A549 treated with RU486 at 1 μM for 4 hours (cell line): ENCODE measurements at places on chromosomes 6 and 20. TPM values are rescaled to one million over a fixed set of nuclear protein-coding genes. Genes with fewer than 3 reads are reported as not detected.

Gene SLC32A1
- 0.09 TPM in 1 of 5 replicates, not detected in the others for total RNA-seq

Gene SLC22A23
- total RNA-seq = 8.5 to 11.2 TPM (median 10.6 TPM) in 5 replicates

Gene TREML2
- total RNA-seq = not detected in 5 replicates

Gene APMAP
- 145 to 166 TPM (median 162 TPM) in 5 replicates for total RNA-seq

Gene EFCAB8
- not detected in 5 replicates for total RNA-seq

Gene SLC52A3
- 0.34 to 0.69 TPM (median 0.55 TPM) in 5 replicates for total RNA-seq

Gene MYBL2
- total RNA-seq = 77.9 to 92.0 TPM (median 80.1 TPM) in 5 replicates

Gene CTCFL
- not detected in 5 replicates for total RNA-seq

Gene KCNG1
- 13.9 to 24.3 TPM (median 18.1 TPM) in 5 replicates for total RNA-seq

Gene OR2H1
- not detected in 5 replicates for total RNA-seq

Gene RBM24
- 10.4 to 13.7 TPM (median 12.7 TPM) in 5 replicates for total RNA-seq

Gene DEF6
- 0.05 to 0.08 TPM (median 0.06 TPM) in 4 of 5 replicates, not detected in the other for total RNA-seq
